ENCODE measurements at places on chromosomes 6 and 20.
A peak's percentile ranks its signal among the peaks of the same experiment; 100 is the strongest.

GRCh38 chr6:155418017-155418761 is 37.5 kb downstream of the NOX3 start:
- DNase-seq = peak; percentile 9

GRCh38 chr6:125793863-125794262 is 3.1 kb downstream of the NCOA7 start:
- no peak for DNase-seq

DNA sequence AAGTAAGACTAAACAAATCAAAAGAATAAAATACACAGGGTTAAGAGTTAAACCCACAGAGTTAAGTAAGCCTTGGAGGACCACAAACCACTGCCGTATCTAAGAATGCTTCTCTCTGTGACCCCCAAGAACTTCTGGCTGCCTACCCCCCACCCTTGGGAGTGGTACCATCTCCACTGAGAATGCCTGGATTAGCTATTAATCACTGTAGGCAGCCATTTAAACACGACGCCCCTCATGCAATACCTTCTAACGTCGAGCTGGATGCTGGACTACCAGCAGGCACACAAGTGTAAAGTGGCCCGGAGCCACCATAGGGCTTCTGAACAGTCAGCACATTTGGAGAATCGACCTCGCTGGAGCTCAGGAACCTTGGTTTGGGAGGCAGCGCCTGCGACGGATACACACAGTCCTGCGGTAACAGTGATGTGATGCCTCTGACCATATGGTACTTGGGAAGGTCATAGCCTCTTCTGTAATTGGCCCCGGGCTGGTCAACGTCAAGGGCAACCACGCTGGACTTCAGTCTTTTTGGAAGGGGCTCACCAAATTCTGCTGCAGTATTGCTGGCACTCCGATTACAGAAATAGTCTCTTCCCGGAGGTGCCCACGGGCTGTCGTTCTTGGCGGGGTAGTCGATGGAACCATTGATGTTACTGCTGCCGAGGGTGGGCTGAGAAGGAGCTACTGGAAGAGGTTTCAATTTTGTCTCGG is 18.0 kb downstream of the ZNF217 start:
- no peak for DNase-seq

GRCh38 chr6:52361414-52361944 is 472 bp upstream of the PAQR8 start:
- DNase-seq = no peak

DNA sequence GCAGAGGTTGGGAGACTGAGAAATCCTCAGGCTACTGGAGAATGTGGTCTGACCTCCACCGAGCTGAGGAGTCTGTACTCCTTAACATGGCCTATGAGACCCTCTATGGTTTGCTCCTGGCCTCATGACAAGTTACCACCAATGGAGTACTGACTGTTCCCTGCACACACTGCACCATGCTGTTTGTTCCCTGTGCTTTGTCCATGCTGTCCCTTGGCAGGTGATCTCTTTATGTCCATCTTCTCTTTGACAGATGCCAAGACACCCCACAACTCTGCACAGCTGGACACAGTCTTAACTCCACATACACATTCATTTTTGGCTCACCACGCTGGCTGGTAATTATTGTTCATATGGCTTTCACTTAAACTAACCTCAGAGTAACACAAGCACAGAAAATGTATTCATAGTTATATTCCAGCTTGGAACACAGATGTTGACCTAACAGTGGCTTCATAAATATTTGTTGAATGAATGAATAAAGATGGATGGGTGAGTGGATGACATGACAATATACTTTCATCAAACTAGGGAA is 258.0 kb downstream of the ATXN1 start:
- DNase-seq = no peak
